CD4-positive, alpha-beta T cell treated with Interferon gamma for 1 hour (primary cell): ENCODE measurements at places on chromosomes 2 and 18.

DNA sequence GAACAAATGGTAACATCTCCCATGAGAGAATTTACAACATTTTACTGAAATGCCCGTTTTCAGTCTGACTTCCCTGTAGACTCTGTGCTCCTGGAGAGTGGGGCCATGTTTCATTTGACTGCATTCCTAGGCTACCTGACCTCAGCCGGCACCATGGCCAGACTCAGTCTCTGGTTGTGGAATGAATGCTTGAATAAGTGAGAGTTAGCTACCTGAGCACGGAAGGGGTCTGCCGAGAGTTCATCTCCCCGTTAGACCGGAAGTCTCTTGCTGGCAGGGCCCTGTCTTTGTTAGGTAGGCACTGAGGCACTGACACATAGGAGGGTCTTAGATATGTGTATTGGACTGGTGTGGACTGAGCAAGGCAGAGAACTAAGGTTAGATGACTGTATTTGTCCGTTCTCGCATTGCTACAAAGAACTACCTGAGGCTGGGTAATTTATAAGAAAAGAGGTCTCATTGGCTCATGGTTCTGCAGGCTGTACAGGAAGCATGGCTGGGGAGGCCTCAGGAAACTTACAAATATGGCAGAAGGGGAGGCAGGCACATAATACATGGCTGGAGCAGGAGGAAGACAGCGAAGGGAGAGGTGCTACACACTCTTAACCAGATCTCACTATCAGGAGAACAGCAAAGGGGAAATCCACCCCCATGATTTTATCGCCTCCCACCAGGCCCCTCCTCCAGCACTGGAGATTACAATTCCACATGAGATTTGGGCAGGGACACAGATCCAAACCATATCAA lies 271.2 kb downstream of the GLI2 start:
- DNase-seq = no peak

DNA sequence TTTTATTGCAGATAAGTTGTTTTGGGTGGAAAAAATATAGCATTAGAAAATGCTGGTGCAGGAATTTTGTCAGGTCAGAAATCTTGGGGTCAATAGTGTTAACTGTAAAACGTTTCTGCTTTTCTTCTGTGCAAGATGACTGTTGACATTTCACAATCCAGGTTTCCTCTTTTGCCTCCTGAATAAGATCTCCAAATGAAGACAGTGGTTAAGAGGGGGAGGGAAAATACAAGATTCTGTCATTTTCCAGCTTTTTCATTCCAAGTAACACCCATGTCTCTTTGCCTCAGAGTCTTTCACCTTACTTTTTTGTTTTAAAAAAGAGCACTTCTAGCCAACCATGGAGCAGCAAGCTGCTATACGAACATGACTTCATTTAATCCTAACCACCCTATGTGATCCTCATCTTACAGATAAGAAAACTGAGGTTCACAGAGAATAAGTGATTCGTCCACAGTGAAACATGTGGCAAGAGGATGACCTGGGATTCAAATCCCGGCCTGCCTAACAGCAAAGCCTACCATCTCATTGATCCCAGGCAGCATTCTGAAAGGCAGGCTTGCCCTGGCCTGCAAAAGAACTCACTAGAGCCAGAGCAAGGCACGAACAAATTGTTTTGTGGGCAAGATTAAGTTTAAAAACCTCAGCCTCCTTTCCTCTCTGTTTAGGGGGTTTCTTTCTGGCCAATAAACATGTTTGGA lies 3.0 kb downstream of the PLEK start:
- DNase-seq = no peak

- DNase-seq = no peak
These were observed 8.1 kb downstream of the MARS2 start for GRCh38 chr2:197713271-197713670.

GRCh38 chr2:159196393-159196925 lies 90.0 kb downstream of the WDSUB1 start:
- DNase-seq = no peak

GRCh38 chr2:230602562-230603230 lies 109.9 kb upstream of the CAB39 start:
- DNase-seq = peak; percentile 82

GRCh38 chr2:102144128-102144527 lies 1.6 kb downstream of the IL1R1 start:
- DNase-seq = no peak

GRCh38 chr2:65504814-65505697 lies 72.7 kb upstream of the SPRED2 start:
- no peak for DNase-seq

- no peak for DNase-seq
These were observed 4.9 kb upstream of the STK11IP start for GRCh38 chr2:219592736-219593135.

GRCh38 chr2:182636699-182637098 lies 79.4 kb upstream of the DNAJC10 start:
- DNase-seq = no peak
